SJCRH30 (cell line): ENCODE measurements at places on chromosomes 12 and 14.

GRCh38 chr14:22630486-22630885 lies 13.7 kb downstream of the OR6J1 start:
- no peak for DNase-seq

DNA sequence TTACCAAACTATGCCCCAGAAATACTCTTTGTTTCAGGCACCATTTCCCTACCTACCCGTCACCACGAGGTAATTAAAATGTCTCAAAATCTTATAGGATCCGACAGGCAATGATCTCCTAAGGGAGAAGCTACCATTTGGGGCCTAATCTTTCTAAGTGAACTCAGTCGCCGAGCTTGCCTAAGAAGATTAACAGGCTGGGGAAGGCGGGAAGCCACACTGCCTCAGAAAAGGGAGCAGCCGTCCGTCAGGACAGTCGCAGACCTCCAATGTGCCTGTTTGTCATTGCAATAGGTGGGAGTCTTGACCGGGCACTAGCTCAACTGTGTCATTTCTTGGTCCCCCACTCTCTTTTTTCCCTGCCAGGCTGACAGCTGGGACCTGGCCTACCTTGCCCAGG lies 4.6 kb downstream of the TTC7B start:
- no peak for DNase-seq

GRCh38 chr12:66693901-66694513 lies 15.1 kb upstream of the GRIP1 start:
- DNase-seq, result peak; percentile 42

- DNase-seq, result no peak
Measured at GRCh38 chr14:73888971-73889370, 2.3 kb downstream of the ZNF410 start.

DNA sequence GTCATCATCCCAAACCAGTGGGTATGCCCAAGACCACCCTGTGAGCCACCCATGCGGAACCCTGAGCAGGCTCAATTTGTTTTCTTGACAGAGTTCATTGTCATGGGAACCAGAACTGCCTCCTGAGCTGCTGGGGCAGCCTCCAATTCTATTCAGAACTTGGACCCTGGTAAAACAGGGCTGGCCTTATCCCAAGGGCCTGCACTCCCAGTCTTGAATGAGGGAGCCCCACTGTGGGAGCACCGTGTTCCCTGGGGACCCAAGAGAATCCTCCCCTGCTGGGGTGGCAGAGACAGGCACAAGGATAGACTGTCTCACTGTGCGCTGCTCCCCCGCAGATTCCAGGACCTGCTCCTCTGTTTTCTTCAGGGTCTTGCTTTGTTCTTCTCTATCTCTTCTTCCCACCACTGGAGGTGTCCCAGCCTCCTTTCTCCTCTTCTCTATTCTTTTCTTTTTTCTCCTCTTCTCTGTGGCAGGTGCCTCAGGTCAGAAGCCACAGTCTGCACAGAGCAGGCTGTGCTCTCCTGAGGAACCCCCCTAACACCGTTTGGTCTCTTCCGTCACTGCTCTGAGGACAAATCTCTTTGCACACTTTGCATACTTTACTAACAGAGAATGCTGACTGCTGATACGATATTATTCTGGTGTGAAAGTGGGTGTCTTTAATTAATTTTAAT lies 31.2 kb upstream of the CHPT1 start:
- no peak for DNase-seq

- peak; percentile 61 for DNase-seq
Measured at GRCh38 chr12:132084621-132085290, 59.4 kb downstream of the DDX51 start.

- peak; percentile 53 for DNase-seq
Measured at GRCh38 chr12:31368666-31369361, 42.9 kb upstream of the SINHCAF start.

GRCh38 chr14:22541721-22542120 lies 47.3 kb downstream of the DAD1 start:
- no peak for DNase-seq

GRCh38 chr12:53593707-53594106 lies 32.5 kb downstream of the ATF7 start:
- DNase-seq, result no peak

- DNase-seq, result peak; percentile 79
Measured at GRCh38 chr12:89247541-89247942, 104.8 kb downstream of the DUSP6 start.

DNA sequence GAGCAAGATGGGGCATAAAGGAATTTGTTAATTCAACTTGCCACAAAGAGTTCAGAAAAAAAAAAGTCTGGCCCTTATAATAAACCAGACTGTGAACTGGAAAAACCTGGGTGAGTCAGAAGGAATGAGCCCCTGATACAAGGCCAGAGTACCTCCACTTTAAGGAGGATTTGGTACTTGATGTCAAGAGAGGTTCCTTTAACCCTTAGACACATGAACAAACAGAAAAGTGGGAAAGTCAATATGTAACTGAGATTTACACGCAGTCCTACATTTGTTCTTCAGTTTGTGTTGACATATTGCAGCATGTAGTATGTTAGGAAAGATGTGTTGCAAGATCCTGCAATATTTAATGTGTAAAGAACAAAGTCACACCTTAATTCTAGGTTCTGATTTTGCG lies 14.2 kb upstream of the SLC38A4 start:
- DNase-seq, result no peak

- no peak for DNase-seq
Measured at GRCh38 chr14:87199381-87199780, 793.6 kb downstream of the GALC start.

DNA sequence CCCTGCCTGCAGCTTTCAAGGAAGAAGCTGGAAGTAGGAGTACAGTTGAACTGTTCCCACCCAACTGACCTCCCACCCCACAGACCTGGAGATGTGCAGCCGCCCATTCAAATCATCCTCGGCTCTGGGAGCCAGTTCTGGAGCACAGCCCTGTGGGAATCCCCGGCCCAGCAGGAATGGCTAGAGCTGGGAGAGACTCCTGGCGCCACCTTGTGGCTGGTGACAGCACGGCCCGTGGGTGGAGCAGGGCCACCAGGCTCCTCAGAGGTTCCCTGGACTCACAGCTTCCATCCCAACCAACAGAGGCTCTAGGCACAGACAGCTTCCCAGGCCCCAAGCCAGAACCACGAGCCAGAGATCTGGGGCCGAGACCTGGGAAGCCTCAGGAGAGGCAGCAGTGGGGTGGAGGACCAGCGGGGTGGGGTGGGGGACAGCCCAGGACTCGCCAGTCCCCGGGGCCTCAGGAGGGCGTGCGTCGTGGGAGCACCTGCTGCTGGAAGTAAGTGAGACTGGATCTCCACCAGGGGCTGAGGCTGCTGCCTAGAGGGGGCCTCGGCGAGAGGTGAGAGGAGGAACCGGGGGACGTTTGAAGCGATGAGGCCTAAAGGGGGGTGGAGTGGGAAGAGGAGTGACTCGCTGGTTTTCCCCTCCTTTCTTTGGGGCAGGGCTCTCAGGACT lies 43.4 kb downstream of the RNF34 start:
- DNase-seq, result peak; percentile 76

DNA sequence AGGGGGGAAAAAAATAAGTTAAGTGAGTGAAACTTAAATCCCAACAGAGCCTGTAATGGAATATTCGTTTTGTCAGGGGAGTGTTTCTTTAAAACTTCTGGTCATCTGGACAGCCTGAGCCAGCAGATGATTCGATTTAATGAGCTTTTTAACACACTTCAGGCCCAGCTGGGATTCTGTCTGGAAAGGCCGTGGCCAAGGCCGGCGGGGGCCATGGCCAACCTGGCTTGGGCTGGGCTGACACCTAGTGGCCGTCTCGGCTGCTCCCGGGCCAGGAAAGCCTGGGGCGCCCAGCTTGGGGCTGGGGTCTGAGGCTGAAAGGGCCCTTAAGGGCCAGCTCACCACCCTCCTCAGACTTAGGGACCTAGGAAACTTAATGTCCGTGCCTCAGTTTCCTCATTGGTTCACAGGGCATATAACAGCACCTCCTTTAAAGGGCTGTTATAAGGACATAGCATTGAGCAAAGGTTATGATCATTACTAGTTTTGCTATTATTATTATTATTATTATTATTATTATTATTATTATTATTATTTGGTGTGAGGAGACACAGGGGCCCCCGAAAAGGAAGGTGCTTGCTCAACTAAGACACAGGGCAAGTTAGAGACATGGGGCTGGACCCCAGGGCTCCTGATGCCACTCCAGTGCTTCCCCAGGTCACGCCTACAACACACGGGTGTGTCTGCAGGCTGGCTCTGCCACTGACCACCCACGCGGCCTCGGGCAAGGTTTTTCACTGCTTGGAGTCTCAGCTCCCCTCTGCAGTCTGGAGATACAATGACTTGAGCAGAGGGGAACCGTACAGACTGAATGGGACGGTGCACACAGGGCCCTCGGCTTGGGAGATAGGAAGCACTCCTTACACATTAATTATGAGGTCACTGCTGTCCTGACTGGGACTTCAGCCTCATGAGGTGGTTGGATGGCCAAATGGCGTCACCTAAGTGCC lies 84.0 kb downstream of the SYNE3 start:
- peak; percentile 52 for DNase-seq

GRCh38 chr12:34599530-34600513 lies 577.5 kb downstream of the ALG10 start:
- no peak for DNase-seq

- no peak for DNase-seq
Measured at GRCh38 chr12:92332552-92332951, 186.9 kb upstream of the BTG1 start.

- no peak for DNase-seq
Measured at GRCh38 chr12:131641315-131641714, 69.6 kb upstream of the SFSWAP start.

- DNase-seq, result peak; percentile 24
Measured at GRCh38 chr14:94144765-94145164, 15.4 kb upstream of the IFI27L2 start.

GRCh38 chr12:48973941-48974673 lies 2.6 kb upstream of the WNT10B start:
- DNase-seq, result peak; percentile 32

- DNase-seq, result no peak
Measured at GRCh38 chr12:8466241-8466640, 10.5 kb downstream of the CLEC6A start.

GRCh38 chr12:117031843-117032592 lies 67.2 kb downstream of the TESC start:
- DNase-seq, result no peak

- no peak for DNase-seq
Measured at GRCh38 chr12:48681399-48681709, 684 bp downstream of the KANSL2 start.

DNA sequence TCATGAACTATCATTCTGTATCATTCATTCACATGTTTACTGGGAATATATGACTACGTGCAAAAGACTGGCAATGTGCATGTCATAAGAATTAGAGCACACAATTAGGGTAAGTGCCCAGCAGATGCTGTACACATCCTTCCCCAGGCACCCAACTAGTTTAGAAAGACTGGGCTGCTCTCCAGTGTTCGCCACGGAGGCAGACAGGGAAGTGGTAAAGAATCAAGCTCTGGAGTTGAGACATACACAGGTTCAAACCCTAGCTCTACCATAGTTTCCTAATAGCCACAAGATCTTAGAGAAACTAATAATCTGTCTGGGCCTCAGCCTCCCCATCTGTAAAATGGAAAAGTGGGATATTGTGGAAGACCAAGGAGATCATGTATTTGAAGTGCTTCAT lies 6.8 kb downstream of the TMCC3 start:
- DNase-seq, result no peak

GRCh38 chr12:117774941-117775775 lies 193.6 kb downstream of the KSR2 start:
- no peak for DNase-seq

DNA sequence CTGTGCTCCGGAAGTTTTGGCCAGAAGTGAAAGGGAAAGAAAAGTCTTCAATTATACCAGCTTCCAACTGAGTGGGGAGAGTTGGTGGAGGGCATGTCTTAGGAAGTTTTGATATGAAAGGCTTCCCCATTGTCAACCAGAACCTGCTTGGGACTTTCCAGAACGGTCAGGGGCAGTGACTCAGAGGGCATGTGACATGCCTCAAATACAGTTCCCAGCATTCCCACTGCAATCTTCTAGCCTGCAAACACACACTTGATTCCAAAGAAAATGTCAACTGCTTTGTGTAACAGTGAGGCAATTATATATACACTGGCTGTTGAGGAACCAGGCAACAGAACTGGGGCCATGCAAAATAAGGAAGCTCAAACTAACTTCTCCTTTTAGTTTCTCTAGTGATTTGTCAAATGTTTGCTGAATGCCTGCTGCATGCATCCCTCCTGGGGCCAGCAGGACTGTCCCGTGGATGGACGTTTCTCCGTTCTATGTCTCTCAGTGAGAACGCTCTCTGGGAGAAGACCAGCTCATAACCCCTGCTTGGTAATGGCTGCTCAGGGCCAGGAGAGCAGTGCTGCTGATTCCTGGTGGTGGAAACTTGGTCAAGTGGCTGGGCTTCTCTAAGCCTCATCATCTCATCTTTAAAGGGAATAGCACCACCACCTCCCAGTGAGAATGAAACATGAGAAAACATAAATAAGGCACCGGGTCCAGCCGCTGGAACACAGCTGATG lies 18.3 kb downstream of the SLC25A47 start:
- DNase-seq, result no peak

- no peak for DNase-seq
Measured at GRCh38 chr12:92558215-92558773, 144.5 kb upstream of the PLEKHG7 start.

DNA sequence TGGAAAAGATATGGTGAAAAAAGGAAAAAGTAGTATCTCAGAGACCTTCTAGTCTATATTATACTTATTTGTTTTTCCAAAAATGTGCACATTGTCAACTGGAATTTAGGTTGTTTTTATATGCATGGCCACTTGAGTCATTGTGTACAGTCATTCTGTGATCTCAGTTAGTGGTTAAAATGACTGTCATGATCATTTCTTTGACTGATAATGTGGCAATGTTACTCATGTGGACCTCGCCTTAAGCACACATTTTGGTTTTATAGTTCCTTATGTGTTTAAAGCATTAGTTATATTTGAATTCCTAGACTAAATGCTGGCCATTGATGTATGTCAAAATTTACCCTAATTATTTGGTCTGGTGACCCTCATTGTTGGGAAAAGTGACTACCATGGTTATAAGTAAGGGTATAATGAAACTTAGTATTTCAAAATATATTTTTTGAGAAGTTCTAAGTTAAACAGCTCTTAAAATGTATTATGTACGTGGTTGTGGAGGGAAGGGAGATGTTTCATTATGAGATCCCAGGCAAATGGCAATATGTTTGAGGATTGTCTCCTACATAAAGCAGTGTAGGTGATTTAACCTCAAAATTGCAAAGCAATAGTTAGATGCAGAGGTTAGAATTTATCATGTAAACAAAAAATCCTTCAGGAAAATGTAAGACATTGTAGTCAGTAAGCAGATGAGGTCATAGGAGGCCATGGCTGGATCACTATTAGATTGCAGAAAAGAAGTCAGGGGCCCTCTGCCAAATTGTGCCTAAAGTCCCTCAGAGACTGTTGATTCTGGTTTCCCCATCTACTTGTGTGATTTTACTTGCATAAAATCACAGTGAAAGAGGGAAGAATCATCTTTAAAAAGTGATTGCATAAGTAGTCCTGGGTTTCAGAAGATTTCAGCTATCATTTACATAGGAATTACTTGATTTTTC lies 17.5 kb downstream of the PNMA1 start:
- DNase-seq, result no peak
